ENCODE measurements at places on chromosomes 3 and 15. TPM values are rescaled to one million over a fixed set of nuclear protein-coding genes. Genes with fewer than 3 reads are reported as not detected.

DNA sequence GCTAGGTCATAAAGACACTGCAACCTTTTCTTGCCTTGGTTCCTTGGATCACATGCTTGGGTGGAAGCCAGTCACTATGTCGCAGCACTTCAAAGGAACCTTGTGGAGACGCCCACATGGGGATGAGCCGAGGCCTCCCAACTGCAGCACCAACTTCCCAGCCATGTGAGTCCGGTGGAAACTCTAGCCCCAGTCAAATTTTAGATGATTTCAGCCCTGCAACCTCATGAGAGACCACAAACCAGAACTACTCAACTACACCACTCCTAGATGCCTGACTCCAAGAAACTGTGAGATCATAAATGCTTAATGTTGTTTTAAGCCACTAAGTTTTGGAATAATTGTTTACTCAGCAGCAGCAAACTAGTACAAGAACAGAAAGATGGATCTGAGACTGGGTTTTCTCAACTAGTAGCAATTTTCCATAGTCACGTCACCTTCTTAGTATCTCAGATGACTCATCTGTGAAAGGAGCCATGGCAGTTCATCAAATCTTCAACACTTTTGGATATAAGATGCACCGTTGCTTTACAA is 86.5 kb downstream of the MB21D2 start:
- peak; percentile 74 for DNase-seq

DNA sequence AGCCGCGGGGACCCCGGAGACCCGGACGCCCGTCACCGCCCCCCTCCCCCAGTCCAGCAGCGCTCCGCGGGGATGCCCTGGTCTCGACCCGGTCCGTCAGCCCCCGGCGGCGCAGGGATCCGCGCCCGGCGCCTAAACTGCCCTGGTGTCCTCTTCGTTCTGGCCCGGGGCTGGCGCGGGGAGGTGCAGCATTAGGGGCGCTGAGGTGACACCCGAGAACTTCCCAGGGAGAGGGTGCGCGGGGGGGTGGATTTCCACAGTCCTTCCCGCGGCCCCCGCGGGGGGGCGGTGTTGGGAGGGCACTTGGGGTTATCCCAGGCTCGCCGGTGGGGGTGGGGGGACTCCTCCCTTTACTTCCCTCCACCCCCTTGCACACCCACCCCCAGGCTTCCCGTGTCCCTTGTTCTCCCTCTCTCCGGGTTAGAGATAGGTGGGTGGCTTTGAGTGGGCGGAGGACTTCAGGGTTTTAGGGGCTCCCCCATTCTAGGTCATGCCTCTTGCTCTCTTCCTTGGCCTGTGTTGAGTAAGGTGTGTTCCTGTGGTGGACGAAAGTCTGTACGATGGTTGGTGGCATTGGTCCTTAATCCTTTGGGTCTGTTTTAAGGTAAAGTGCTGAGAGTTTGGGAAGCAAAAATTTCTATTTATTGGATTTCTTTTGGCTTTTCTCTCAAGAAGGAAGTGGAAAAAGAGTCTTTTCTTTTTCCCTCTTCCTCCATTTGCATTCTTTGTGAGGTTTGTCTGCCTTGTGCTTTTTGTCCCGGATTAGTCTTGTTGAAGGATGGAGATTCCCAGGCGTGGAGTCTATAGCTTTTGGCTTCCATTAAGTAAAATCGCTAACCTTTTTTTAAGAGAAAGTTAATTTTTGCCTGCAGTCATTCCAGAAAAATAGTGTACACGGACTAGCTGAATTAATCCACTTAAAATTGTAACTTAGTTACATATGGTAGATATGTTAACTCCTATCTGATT is 811 bp downstream of the SKIL start:
- DNase-seq: peak; percentile 86

GRCh38 chr3:58180940-58181587 is 29.7 kb downstream of the DNASE1L3 start:
- no peak for DNase-seq

DNA sequence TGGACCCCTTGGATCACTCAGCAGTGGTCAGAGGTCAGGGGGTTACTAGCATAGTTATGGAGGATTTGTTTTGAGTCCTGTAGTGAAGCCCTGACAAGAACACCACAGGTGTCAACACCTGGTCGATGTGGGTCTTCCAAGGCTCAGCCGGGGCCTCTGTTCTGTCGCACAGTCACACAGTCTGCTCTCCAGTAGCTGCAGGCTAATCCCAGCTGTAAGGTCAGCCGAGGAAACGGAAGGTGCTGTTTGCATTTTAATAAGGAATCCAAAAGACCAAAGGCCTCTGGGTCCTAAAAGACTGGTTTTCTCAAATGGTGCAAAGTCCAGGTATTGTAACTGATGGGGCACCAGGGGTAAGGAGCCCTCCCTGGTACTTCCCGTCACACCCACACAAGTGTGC is 71.7 kb downstream of the RPLP1 start:
- DNase-seq: no peak

GRCh38 chr3:13199006-13199776 is 126.0 kb upstream of the IQSEC1 start:
- no peak for DNase-seq

DNA sequence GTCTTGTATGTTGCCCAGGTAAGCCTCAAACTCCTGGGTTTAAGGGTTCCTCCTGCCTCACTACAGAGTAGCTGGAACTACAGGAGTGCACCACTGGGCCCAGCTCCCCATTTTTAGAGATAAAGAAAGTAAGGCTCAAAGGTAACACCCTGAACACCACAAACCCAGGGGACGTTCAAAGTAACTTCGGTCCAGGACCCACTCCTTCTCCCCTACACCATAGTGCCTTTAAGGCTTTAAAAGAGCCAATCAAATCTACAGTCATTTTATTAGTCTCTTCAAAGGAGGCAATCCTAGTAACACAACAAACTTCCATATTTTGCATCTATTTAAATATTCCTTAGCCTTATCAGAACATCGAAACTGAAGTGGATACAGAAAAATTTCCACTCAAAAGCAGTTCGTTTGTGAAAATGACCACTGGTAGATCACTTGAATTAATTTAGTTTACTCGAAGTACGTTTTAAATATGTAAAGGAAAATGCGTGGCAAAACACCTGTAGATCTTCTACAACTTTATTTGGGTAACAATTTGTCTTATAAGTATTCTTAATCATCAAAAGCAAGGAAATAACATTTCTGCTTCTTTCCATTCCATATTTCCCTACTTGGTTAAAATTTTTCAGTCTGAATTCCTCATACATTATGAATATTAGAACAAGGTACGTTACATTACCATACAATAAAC is 1.8 kb downstream of the STAG1 start:
- DNase-seq: no peak

- no peak for DNase-seq
Observed at GRCh38 chr15:34179234-34179633, 30.7 kb downstream of the KATNBL1 start.

DNA sequence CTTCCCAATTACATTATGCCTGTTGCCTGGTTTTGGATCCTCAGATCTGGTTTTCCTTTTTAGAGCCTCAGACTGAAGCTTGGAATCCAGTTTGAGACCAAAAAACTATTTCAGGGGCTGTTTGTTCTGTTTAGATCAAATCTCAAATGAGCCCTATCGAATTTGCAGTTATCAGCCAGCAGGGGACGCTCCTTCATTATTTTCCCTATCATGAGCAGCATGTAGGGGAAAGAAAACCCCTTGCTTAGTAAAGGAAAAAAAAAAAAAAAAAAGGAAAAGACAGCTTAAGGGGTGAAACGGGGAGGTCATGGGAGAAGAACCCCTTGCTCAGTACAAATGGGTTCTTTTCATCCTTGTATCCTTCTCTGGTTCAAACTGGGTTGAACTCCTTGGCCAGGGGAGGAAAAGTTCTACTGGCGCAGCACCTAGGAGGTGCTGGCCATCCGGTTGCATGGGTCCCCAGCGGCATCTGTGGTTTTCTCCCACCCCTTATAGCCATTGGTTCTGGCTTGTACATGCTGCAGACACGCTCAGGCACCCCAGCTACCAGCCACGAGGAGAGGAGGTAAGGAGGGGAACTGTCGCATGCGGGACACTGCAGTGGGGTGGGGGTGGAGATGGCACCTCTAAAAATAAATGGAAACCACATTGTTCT is 1375.1 kb upstream of the ALCAM start:
- DNase-seq: no peak

DNA sequence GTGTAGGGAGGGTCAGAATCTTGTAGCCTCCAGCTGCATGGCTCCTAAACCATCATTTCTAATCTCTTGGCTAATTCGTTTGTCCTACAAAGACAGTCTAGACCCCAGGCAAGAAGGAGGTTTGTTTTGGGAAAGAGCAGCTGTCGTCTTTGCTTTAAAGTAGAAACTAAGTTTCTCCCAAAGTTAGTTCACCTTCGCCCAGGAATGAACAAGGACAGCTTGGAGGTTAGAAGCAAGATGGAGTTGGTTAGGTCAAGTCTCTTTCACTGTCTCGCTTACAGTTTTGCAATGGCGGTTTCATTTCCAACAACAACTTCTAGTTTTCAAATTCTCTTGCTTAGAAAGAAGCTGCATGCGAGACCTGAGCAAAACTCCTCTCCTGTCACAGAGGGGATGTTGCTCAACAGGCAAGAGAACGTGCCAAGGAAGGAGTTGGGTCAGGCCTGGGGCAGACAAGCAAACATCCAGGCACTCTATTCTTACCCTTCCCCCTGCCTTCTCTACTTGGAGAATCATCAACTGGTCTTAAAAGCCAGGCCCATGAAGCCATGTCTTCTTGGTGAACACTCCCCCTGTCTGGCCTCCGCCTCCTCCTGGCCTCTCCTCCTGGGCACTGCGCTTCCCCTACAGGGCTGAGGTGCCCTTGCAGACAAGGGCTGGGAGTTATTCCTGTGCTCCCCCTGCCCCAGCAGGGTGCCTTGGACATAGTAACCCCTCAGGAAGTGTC is 57.6 kb downstream of the TMEM44 start:
- DNase-seq: no peak

TM6SF1 gene
- total RNA-seq: 0.48 TPM

- DNase-seq: no peak
Observed at GRCh38 chr15:57114070-57114469, 195.6 kb downstream of the TCF12 start.

- peak; percentile 84 for DNase-seq
Observed at GRCh38 chr15:62962101-62962995, 80.2 kb upstream of the TPM1 start.

DNA sequence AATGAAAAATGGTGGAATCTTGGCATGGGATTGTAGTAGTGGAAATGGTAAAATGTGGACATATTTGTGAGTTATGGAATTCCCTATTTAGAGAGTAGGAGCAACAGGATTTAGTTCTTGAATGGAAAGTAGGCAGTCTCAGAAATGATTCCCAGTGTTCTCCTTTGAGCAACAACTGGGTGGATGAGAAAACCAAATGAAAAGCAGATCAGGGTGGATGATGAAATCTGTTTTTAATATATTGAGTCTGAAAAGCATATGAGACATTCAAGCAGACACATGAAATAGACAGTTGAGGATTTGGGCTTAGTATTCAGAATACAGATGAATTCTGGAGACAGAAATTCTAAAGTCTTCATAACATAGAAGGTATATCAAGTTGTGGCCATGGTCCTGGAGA is 451.3 kb downstream of the LPP start:
- no peak for DNase-seq

DNA sequence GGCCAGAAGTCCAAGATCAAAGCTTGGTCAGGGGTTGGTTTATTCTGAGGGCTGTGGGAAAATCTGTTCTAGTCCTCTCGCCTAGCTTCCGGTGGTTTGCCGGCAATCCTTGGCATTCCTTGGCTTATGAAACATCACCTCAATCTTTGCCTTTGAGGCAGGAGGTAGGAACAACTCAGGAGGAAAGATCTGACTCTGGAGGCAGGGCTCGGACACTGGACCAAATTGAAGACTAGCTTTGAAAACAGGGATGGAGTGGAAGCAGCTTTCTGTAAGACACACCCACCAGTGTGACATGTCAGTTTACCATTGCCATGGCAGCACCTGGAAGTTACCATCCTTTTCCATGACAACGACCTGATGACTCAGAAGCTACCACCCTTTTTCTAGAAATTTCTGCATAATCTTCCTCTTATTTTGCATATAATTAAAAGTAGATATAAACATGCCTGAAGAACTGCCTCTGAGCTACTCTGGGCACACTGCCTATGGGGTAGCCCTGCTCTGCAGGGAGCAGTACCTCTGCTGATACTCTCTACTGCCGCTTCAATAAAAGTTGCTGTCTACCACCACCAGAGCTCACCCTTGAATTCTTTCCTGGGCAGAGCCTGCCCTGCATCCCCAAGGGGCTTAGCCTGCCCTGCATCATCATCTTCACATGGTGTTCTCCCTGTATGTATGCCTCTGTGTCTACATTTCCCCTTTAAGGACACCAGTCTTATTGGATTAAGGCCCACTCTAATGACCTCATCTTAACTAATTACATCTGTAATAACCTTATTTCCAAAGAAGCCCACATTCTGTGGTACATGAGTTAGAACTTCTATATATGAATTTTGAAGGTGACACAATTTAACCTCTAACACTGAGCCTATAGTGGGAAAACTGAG is 38.3 kb upstream of the TM4SF4 start:
- peak; percentile 31 for DNase-seq

GRCh38 chr3:114582929-114583328 is 289.1 kb downstream of the TIGIT start:
- DNase-seq: no peak

- DNase-seq: peak; percentile 65
Observed at GRCh38 chr3:69948246-69948862, 51.2 kb upstream of the SAMMSON start.

TICRR gene
- 0.05 TPM for total RNA-seq

DNA sequence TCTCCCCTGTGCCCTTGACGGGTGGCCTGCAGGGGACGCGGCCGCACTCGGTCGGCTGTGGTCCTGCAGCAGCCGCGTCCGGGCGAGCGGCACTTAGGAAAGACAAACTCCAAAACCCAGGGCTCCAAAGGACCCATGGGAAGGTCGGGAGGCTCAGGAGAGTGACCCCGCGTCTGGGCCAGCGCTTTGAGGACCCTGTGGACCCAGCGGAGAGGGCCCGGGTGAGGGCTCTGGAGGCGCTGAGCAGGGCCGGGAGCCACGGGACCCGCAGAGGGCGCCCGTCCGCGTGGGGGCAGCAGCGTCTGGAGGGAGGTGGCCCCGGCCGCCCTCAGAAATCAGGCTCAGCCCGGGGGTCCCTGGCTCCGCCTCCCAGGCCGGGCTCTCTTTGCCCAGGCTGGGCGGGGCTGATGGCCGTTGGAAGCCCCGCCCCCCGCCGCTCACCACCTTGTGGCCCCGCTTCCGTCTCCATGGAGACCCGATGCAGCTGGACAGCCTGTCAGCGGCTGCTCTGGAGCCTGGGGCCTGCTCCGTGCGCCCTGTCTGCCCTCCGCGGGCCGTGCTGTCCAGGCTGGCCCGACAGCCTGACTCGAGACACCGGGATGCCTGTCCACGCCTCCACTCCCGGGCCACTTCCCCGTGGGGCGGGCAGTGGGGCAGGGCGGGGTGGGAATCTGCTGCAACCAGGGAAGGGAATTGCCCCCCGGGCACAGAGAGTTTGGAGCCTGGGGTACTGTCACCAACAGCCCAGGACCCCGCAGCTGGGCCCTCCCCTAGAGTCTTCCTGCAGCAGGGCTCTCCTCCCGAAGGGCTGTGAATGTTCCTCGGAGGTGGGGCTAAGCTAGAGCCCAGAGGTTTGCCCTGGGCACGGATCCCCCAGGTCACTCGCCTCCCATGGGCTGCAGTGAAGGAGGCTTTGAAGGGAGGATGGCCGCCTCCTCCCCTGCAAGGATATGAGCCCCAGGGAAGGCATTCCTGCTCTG is 34.8 kb upstream of the RPL32 start:
- no peak for DNase-seq
